Fibroblast of villous mesenchyme (primary cell): ENCODE measurements at places on chromosomes 1 and 21. TPM values are rescaled to one million over a fixed set of nuclear protein-coding genes. Genes with fewer than 3 reads are reported as not detected.

- DNase-seq = no peak
These were observed 54.9 kb upstream of the IFI44L start for GRCh38 chr1:78565393-78565792.

DNA sequence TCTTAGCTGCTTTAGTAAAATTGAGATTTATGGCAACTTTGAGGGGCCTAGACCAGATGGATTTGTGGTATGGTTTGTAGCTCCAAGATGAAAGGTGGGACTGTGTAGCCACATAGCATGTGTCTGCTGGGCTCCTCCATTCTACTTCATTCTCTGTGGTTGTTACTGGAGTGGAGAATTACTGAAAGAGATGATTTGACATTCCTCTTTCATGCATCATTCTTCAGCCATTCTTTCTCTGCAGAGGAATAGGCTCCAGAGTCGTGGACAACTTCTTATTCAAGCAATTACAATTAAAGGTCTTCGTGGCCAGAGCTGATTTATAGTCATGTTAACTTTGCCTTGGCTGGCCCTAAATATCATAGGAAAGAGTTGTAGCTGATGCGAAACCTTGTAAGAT, 328.9 kb downstream of the PAPPA2 start:
- DNase-seq = no peak

- DNase-seq = no peak
These were observed 85.7 kb upstream of the CD34 start for GRCh38 chr1:207996636-207997035.

DNA sequence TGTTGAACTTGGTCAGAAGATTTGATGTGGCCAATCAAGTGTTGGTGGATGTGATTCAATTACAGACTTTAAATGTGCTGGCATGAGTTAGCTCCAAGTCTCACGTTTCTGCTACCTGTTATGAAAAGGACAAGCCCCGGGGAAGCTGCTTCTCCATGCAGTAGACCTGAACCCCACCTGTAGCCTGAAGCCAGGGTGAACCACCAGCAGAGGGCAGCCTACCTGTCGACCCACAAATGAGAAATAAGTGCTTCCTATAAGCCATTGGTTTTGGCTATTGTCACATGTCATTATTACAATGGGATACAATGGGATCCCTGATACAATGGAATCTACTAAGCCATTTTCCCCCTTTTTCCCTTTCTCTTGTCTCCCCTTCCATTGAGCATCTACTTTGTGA, 230.2 kb downstream of the PRDM2 start:
- DNase-seq = no peak

- DNase-seq = no peak
These were observed 203.5 kb downstream of the FCRL5 start for GRCh38 chr1:157348538-157349480.

GRCh38 chr1:86811142-86811924, 102.6 kb downstream of the SELENOF start:
- DNase-seq = no peak

DNA sequence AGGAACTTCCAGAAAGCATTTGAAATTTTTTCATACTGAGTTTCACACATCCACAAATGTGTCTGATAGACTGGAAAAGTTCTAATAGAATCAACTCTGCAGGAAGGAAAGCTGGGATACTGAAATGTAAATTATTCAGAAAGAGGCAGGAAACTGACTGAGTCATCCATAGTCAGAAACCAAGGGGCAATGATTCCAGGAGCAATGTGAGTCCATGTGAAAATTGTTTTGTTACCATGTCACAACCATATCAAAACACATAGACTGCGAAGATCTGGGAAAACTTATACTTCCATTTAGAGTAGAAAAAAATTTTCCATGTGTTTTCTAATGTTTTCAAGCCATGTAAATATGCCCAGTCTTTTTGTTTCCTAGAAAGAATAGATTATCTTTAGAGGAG, 142.3 kb upstream of the TMPRSS15 start:
- no peak for DNase-seq

DNA sequence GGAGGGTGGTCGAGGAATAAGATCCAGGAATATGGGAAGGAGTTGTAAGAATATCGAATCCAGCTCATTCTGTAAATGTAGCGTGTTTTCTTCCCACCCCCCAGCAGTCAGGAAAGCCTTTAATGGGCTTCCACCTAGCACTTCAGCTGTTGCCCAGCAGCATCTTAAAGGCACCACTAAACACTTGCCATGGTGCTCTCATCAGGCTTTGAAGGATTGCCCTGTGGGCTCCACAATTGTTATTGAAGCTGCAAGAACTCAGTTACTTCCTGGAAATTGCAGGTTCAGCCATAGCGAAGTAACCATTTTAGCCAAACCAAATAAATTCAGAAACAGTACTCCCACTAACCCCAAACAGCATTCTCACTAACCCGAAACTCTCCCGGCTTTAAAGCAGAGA, 511.2 kb downstream of the PLPP3 start:
- no peak for DNase-seq

DNA sequence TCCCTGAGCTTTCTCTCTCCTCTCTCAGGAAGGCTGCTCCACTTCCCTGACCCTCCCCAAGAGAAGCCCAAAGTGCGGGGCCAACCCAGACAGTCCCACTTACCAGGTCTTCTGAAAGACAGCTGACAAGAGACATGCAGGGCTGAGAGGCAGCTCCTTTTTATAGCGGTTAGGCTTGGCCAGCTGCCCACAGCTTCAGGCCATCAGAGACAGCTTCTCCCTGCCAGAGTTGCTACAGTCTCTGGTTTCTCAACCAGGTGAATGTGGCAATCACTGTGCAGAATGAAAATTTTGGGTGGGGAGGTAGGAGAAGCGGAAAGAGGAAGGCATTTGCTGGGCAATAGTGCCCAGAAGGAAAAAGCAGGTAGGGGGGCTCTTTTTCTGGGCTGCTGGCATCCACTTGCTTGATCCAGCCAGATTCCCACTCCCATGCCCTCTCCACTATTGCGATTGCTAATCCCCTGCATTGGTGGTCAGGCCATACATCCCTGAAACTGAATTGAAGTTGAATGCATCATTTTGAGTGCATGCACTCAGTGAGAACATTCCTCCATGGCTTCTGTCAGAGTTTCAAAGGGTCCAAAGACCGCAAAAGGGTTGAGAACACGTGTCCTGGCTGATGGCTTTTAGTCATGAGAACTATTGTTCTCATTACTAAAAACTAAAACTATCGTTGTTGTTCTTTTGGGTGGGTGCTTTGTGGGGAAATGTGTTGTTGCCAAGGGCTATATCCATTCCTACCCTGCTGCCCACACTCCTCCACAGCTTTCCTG, at the start of gene S100A8:
TSS of gene S100A8 (minus strand) at position 136 of the 773 bp plus-strand sequence. CDS start 538 bp downstream, outside the sequence.
- DNase-seq = no peak

- no peak for DNase-seq
These were observed 25.1 kb downstream of the IRF2BP2 start for GRCh38 chr1:234584926-234585325.

DNA sequence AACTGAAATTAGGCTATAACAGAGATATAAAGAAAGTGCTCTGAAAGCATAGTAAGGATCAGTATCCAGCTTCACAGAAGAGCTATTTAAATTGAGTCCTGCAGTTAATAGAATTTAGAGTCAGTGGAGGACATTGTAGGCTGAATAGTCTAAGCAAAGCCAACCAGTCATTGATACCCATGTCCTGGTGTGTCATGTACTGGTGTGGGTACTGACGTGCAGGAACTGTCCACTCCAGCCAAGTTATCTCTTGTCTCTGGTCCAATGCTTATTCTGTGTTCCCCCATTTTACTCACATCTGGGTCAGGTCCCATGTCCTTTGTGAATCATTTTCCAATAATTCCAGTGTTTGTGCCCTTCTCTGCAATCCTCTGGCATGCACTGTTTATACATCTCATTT, 90.0 kb downstream of the MACF1 start:
- DNase-seq = no peak

DNA sequence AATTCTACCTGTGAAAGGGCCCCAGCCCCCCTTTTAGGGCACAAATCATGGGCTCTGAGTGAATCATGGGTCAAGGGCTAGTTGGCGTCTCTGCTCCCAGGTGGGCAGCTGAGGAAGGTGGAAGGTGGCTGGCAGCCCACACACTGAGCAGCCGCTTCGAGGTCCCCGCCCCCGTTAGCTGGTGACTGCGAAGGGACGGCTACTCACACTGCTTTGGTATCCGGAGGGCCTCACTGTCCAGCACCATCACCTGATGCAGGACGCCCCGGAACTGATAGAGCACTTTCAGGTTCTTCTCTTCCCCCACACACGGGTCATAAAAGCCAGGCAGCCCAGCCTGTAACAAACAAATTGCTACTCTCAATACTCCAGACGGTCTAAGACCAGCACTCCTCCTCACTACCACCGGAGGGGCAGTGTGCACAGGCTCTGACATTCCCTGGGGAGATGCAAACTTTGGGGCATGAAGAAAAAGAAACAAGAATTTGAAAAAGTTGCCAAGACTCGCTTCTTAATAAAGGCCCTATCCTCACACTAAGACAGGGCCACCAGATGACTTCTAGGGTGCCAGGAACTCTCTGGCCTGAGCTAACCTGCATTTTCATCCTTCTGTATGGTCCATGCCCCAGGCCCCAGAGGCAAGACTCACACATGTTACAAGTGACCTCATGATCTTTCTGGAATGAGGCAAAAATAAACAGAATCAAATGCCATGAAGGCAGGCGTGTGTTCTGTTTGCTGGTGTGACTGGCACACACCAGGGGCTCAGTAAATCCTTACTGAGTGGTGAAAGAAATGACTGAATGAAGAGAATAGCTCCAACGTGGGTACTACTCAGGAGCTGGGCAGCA, 11.5 kb downstream of the THAP3 start:
- DNase-seq = no peak

GRCh38 chr21:44831227-44831860, 13.5 kb upstream of the SUMO3 start:
- no peak for DNase-seq

- no peak for DNase-seq
These were observed 421 bp downstream of the PSRC1 start for GRCh38 chr1:109282497-109282951.

GRCh38 chr1:154911691-154912550, 24.6 kb downstream of the PMVK start:
- no peak for DNase-seq

DNA sequence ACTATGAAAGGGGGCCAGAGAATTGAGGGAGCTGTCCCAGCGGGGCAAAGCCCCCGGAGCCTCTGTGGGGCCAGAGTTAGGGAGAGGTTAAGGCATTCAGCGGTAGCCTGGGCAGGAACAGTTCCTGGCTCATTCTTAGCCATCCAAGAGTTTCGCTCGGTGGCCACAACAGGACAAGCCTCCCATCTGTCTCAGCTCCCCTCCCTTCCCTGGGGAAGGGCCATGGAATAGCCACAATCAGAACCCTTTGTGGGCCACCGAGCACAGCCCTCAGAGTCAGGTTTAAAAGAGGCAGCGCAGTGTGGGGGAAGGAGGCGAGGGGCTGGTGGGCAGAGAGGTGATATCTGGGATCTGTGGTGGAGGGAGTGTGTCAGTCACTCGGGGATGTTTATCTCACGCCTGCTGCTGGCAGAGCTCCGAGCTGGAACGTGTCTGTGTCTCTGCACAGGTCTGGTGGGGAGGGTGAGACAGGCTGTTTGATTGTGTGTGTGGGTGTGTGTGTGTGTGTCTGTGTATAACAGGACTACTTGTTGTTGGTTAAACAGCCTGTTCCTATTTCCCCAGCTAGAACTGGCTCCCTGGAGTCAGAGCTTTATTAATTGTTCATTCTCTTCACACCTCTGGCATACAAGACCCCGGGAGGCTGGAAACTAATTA, 49.6 kb upstream of the GOLT1A start:
- no peak for DNase-seq

DNA sequence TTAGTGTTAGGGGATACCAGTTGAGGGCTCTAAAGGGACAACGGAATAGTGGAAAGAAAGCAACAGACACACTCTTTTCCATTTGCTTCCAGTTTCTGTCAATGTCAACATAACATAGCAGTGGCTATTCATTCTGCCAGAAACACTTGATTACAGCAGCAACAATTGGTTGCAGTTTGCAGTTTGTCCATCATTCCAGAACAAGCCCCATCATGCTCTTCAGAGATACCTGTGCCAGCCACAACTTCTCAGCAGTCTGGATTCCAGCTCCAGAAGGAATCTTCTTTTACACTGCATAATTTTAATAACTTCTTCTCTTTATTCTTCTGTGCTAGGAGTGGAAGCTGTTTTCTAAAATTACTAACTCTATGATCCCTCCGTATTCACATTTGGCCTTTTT, 1521.4 kb downstream of the PLA2G4A start:
- DNase-seq = no peak

GRCh38 chr1:19313961-19314882, 2.1 kb downstream of the SLC66A1 start:
- DNase-seq = no peak

- DNase-seq = no peak
These were observed 13.5 kb upstream of the ATP2B4 start for GRCh38 chr1:203612932-203613682.

DNA sequence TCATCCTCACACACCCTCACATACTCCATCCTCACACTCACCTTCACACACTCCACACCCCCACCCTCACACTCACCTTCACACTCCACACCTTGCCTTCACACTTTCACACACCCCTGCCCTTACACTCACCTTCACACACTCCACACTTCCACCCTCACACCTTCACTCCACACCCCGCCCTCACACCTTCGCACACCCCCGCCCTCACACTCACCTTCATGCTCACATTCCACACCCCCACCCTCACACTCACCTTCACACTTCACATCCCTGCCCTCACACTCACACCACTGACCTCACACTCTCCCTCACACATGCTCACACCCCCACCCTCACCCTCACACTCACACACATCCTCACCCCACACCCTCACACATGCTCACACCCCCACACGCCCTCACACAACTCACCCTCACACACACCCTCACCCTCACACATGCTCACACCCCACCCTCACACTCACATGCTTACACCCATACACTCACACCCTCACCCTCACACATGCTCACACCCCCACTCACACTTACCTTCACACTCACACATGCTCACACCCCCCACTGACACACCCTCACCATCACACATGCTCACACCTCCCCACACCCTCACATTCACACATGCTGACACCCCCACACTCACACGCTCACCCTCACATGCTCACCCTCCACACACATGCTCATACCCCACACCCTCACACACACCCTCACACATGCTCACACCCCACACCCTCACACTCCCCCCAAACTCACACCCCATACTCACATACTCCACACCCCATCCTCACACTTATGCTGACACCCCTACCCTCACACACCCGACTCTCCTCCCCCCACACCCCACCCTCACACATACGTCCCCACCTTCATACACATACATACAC, 44.5 kb upstream of the EDN2 start:
- DNase-seq = no peak

- peak; percentile 38 for DNase-seq
These were observed 37.4 kb downstream of the GADD45A start for GRCh38 chr1:67722292-67722944.

- DNase-seq = peak; percentile 59
These were observed 44.9 kb downstream of the ACTA1 start for GRCh38 chr1:229388897-229389580.

The KRTAP19-3 gene
- total RNA-seq = not detected in 2 replicates

The RNU1-1 gene
- total RNA-seq = under 0.01 TPM in 1 of 2 replicates, not detected in the other

The LRRC47 gene
- 29.0 and 31.1 TPM in 2 replicates for total RNA-seq

The NR1I3 gene
- total RNA-seq = not detected in 2 replicates

The PRAMEF12 gene
- total RNA-seq = under 0.01 TPM in 1 of 2 replicates, not detected in the other

The LCE1A gene
- total RNA-seq = not detected in 2 replicates

The LAMTOR5 gene
- 57.3 and 64.3 TPM in 2 replicates for total RNA-seq

The GBP1 gene
- 88.3 and 162 TPM in 2 replicates for total RNA-seq

The SYT14 gene
- total RNA-seq = 3.5 and 3.9 TPM in 2 replicates

The DYNLT5 gene
- total RNA-seq = 1.7 and 2.9 TPM in 2 replicates

The MYOC gene
- total RNA-seq = not detected in 2 replicates

The GBP4 gene
- total RNA-seq = 14.2 and 44.5 TPM in 2 replicates

The HTR6 gene
- not detected in 2 replicates for total RNA-seq

The L1TD1 gene
- total RNA-seq = under 0.01 TPM in 1 of 2 replicates, not detected in the other
